ENCODE measurements at places on chromosomes 3 and 15.

- no peak for DNase-seq
These were observed 60.6 kb downstream of the ZNF280D start for GRCh38 chr15:56672721-56673120.

DNA sequence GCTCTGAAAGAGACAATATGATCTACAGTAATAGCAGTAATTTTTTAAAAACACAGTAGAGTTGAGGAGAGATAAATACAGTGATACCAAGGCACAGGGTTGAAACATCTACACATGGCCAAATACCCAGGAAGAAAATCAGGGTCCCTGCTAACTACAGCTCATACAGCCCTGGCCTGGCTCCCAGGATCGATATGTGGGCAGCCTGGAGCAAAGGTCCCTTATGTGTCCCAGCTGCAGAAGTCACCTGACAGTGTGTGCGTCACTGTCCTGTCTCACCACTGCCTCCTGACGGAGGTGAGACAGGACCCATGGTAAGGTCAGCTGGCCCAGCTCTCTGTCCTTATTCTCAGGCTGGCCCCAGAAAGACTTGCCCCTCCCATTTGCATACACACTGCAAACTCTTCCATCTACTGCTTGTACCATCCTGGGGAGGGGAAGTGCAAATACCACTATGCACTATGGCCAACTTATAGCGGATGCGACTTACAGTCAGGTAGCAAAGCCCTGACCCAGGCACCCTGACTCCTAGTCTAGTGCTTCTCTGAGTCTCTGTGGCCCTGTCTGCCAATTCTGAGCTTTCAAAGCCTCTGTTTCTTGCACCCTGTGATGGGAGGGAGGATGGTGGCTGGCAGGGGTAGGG is 22.0 kb upstream of the BCL2L10 start:
- DNase-seq, result no peak

DNA sequence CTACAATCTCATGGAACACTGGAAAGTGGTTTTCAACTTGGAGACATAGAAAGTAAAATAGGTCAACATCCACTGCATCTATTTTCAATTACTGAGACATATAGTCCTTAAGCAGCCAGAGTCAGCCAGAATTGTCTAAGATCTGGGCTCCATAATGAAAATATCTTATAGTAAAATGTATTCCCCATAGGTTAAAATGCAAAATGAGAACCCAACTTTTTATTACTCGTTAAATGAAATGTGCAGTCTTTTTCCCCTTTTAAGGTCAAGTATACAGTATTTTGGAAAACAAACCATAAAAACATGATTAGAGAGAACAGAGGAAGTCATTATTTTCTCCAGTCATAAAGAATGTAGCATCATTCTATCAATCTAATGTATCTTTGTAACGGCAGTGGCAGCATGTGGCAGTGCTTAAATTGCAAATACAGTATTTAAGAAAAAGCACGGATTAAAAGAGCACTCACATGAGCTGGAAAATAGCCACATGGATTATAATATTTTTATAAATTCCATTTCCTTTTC is 64.4 kb upstream of the CPB1 start:
- no peak for DNase-seq

- DNase-seq, result no peak
These were observed 15.3 kb upstream of the FMN1 start for GRCh38 chr15:33209575-33210481.

DNA sequence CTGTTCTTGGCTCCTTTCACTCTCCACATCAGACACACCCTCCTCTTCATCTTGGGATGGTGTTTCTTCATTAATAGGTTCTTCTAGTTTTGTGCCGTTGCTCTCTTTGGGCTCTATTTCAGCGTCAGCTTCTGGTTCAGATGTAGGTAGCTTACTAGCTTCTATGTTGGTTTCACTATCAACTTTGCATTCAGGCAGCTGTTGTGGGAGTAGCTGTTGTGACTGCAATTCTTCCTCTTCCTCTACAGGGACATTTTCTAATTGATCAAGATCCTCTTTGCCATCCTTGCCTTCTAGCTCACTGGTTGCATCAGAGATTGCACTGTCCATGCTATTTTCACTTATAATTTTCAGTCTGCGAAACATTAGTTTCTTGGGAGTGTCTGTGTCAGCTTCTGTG is 80.1 kb downstream of the SETD2 start:
- no peak for DNase-seq

- DNase-seq, result no peak
These were observed 55.8 kb downstream of the SLC41A3 start for GRCh38 chr3:126028096-126028495.

GRCh38 chr3:104796556-104796955 is 570.2 kb upstream of the ALCAM start:
- DNase-seq, result no peak

DNA sequence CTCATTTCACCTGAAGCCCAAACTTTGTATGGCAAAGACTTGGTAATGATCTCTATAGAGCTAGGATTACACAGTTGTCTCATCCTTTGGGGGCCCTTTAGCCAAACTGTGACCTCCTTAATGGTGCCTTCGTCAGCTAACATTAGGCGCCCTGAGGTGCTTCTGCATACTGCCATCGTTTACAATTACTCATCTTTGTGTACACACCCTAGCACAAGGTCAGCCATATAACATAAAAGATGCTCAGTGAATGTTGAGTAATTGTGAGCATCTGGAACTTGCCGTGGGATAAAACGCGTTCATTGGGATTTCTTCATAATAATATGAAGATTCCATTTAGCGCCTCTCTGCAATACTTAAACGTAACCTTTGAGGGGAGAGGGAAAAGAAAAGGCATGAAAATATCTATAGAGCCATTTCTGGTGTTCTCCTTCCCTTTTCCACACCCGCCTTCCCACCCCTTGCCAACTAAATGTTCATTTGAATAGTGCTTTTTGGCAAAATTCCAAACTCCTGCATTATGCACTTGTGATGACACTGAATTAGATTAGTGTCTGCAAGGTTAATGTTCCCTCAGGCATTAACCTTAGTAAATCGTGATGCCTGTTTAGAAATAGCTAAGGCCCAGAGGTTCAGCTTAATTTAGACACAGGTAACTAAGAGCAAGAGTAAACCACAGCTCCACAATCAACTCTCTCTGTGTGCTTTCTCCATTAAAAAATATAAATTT is 990 bp upstream of the ZNF148 start:
- no peak for DNase-seq

DNA sequence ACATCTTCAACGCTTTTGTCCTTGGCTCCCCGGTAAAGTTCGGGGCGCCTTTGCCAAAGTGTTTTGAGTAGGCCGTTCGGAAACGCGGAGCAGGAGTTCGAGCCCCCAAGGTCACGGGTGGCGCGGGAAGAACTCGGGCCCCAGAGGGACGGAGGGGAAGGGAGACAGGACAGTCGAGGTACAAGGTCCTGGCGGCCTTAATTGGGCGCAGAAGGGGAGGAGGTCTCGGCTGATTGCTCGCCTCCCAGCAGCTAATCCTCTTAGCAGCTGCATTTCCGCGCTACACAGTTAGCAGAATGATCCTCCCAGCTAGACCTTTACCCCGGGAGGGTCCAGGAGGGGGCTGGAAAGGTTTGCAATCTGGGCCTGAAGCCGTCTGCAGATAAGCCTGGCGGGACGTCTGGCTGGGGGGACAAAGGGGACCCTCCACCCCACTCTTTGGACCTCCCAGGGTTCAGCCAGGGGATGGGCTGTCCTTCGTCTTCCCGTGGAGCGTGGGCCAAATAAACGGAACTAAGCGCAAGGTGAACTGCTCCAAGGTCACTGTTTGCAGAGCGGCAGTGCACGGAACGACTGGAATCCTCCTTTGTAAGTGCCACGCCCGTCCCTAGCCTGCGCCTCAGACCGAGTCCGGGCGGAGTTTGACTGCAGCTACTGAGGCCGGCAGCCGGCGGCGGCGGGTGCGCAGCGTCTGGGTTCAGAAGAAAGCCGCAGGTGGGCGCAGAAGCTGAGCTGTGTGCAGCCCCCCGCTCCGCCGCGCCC is 7.2 kb downstream of the EOMES start:
- no peak for DNase-seq

Measured in activated naive CD4-positive, alpha-beta T cell treated with Interleukin-2 at 50 U/mL for 16 hours (primary cell).